ENCODE measurements at places on chromosomes 1 and 21. TPM values are rescaled to one million over a fixed set of nuclear protein-coding genes. Genes with fewer than 3 reads are reported as not detected.

Gene ERG
- not detected for total RNA-seq

Gene SPATA46
- total RNA-seq = not detected

Gene ERRFI1
- total RNA-seq = 40.9 TPM

DNA sequence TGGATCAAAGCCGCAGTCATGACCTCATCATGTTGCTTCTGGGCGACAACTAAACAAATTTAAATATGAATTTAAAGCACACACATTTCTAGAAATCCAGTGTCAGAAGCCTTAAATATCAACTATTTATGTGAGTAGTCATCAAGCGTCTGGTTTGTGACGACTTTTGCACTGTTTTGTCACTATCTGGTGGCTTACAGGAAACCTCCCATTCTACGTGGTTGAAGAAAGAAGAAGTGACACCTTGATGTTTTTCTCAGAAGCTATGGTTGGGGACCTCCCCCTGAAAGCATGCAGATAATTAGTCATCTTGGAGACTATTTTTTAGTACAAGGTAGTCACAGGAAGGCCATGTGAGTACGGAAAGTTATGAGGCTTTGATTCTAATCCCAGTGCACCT, 58.5 kb downstream of the TENT5C start:
- no peaks in the 10 kb centered on the region for H3K27me3 ChIP-seq
- H3K27ac ChIP-seq = no peak overlapping the region
- H3K36me3 ChIP-seq = no peaks in the 10 kb centered on the region

- no peaks in the 10 kb centered on the region for H3K27me3 ChIP-seq
- H3K36me3 ChIP-seq = no peaks in the 10 kb centered on the region
Measured at GRCh38 chr1:163174524-163175437, 27.9 kb downstream of the RGS5 start.

GRCh38 chr1:182917378-182917777, 35.6 kb downstream of the SHCBP1L start:
- H3K4me1 ChIP-seq = no peaks in the 10 kb centered on the region
- DNase-seq = no peak

DNA sequence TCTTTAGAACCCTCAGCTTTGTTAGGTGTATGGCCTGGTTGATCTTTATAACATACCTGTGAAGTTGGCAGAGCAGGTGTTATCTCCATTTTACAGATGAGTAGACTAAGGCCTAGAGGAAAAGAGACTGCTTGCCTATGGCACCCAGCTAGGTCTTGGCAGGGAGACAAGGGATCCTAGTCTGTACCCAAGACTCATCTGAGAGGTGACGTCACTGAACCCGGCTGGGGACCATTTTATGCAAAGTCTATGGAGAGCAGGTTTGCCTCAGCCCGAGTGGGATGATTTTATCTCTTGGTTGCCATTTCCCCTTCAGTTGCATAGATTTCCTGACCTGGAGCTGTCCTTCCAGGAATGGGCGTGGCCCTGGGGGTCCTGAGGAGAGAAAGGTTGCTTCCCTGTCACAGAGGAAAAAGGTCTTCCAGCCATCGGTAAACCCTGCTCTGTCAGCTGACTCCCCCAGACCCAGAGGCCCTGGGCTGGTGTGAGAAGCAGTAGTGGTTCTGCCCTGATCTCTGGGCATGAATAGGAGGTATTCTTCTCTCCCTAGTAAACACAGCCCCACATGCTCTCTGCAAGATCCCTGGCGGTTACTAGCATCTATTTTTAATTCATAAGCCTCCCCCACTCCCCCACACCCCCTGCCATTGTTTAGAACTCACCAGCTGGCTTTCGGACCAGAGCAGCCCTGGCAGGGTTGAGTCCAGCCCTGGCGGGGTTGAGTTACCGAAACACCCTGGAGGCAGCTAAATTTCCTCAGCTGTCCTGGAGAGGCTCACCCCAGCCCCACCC, 19.6 kb downstream of the TMCC2 start:
- no peak overlapping the region for H3K4me3 ChIP-seq
- no peaks in the 10 kb centered on the region for H3K4me1 ChIP-seq
- DNase-seq = no peak
- H3K27ac ChIP-seq = no peak overlapping the region
- no peaks in the 10 kb centered on the region for H3K27me3 ChIP-seq

DNA sequence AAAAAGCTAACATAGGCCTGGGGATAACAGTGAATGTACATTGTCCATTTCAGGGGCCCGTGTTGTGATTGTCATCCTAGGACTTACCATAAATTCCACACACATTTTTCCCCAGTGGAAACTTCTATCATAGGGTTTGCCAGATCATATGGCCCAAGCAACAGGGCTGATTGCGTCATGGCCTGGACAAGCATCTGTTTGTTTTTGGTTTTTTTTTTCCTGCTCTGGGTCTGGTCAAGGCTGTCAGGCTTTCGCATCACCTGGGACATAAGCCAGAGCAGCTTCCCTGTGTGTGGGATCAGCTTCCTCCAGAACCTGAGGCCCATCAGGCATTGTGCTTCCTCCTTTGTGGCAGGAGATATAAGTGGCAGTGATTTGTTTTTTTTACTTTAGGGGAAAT, 598.5 kb upstream of the USP24 start:
- no peaks in the 10 kb centered on the region for H3K27me3 ChIP-seq
- no peaks in the 10 kb centered on the region for H3K36me3 ChIP-seq
- H3K4me3 ChIP-seq = no peak overlapping the region
- no peak overlapping the region for H3K27ac ChIP-seq
- DNase-seq = peak; percentile 57
- H3K4me1 ChIP-seq = peaks cover 20% of the 10 kb centered on the region

- H3K27me3 ChIP-seq = no peaks in the 10 kb centered on the region
- no peak overlapping the region for H3K27ac ChIP-seq
- DNase-seq = no peak
- H3K36me3 ChIP-seq = no peaks in the 10 kb centered on the region
- no peak overlapping the region for H3K4me3 ChIP-seq
Measured at GRCh38 chr1:208841436-208841835, 597.3 kb upstream of the PLXNA2 start.
